ENCODE measurements at places on chromosomes 2 and 18. TPM values are rescaled to one million over a fixed set of nuclear protein-coding genes. Genes with fewer than 3 reads are reported as not detected.
A peak's percentile ranks its signal among the peaks of the same experiment; 100 is the strongest.

DOK6 gene
- polyA plus RNA-seq: not detected

GRCh38 chr2:191065785-191066184 is 51.8 kb upstream of the STAT1 start:
- peaks cover 16% of the 10 kb centered on the region for H3K4me1 ChIP-seq
- DNase-seq: peak; percentile 41
- no peaks in the 10 kb centered on the region for H3K27me3 ChIP-seq
- no peak overlapping the region for H3K27ac ChIP-seq

DNA sequence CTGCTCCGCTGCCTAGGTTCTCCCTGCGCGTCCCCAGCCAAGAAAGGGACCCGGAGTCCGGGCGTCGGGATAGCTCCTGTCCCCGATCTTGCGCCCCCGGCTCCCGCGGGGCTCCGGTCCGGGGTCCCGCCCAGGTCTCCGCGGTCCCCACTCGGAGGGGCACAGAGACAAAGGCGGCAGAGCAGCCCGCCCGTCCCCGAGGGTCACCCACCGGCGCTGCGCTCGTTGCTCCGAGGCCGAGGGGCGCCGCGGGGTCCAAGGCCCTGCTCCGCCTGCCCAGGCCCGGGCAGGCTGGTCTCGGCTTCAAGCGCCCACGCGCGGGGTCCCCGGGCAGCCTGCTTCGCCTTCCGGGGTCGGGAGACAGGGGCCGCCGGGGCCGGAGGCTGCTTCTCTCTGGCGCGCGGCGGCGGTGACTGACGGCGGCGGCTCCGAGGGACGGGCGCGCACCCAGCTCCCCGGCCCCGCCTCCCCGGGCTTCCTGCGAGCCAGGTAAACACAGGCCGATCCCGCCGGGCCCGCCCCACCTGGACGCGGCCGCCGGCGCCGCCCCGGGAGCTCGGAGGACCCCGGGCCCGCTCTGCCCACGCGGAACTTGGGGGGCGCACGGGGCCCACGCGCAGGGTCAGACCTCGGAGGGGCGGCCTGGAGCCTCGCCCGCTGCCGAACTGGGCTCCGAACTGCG is at the start of gene MBP:
Gene MBP, minus strand, starts transcription at position 415 of the 682 bp plus-strand sequence. CDS start 27,522 bp downstream, outside the sequence.
- H3K27ac ChIP-seq: peak within 1 kb of the TSS; percentile 99
- H3K4me3 ChIP-seq: peak within 1 kb of the TSS; percentile 56
- DNase-seq: no peak

DNA sequence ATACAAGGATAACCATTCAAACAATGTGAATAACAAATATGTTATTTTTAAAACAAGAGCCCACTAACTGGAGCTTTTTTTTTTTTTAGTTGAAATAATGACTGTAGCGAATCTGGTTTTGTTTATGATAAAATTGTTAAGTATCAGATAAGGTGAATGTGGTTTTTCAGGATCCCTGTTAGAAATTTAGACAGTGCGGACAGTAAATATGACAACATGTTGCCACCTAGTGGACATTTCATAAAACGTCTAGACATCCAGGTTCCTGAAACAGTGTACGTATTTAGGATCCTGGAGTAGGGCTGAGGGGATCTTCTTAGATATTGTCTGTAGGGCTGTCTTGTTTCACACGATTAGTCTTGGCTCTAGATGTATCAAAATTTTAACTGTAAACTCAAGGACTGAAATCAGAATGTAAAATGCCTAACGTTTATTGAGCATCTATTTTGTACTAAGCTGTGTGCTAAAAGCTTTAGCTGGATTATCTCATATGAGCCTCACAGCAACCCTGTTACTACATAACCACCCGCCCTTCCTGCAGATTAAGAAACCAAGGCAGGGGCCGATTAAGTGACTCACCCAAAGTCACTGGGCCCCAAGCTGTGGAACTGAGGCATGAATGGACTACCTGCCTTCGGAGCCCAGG is 23.9 kb upstream of the CCDC68 start:
- H3K36me3 ChIP-seq: no peaks in the 10 kb centered on the region
- no peak overlapping the region for H3K4me3 ChIP-seq
- no peaks in the 10 kb centered on the region for H3K4me1 ChIP-seq
- no peaks in the 10 kb centered on the region for H3K27me3 ChIP-seq
- no peak overlapping the region for H3K27ac ChIP-seq

DNA sequence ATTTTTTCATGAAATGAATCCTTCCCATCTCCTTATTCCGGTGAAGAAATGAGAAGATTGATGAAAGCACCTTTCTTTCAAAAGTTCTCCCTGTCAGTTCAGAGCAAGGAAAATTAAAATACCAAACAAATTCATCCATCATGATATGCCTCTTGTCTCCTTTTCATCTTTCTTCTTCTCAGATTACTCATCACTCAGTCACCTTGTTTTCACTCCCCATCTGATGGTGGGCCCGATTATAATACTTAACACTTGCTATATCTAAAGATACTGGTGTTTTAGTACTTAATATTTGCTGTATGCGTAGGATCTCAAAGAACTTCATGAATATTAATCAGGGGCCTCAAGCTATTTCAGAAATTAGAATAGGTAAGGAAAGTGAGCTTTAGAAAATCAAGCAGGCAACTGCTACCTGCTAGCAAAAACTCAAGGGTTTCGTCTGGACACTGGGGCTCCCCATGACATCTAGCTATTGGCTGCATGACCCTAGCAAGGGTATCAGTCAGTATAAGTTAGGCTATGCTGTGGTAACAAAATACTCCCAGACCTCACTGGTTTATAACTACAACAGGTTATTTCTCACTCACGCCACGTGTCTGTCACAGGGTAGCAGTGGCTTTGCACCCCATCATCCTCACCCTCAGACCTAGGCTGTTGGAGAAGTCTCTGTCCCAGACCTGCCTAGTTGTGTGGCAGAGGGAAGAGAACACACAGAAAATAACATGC is 39.0 kb upstream of the RNF152 start:
- DNase-seq: no peak
- H3K27me3 ChIP-seq: no peaks in the 10 kb centered on the region
- H3K4me1 ChIP-seq: peaks cover 8% of the 10 kb centered on the region

GRCh38 chr2:232367016-232367415 is 11.5 kb upstream of the ALPP start:
- no peak overlapping the region for H3K4me3 ChIP-seq
- no peak for DNase-seq
- H3K27me3 ChIP-seq: no peaks in the 10 kb centered on the region
- H3K27ac ChIP-seq: no peak overlapping the region
- H3K36me3 ChIP-seq: no peaks in the 10 kb centered on the region
- peaks cover 8% of the 10 kb centered on the region for H3K4me1 ChIP-seq

GRCh38 chr2:104433657-104434056 is 420.3 kb upstream of the POU3F3 start:
- H3K36me3 ChIP-seq: no peaks in the 10 kb centered on the region
- DNase-seq: no peak
- H3K27me3 ChIP-seq: peaks cover 4% of the 10 kb centered on the region
- no peak overlapping the region for H3K27ac ChIP-seq
- H3K4me3 ChIP-seq: no peak overlapping the region
- no peaks in the 10 kb centered on the region for H3K4me1 ChIP-seq

ELOA2 gene
- not detected for polyA plus RNA-seq

DNA sequence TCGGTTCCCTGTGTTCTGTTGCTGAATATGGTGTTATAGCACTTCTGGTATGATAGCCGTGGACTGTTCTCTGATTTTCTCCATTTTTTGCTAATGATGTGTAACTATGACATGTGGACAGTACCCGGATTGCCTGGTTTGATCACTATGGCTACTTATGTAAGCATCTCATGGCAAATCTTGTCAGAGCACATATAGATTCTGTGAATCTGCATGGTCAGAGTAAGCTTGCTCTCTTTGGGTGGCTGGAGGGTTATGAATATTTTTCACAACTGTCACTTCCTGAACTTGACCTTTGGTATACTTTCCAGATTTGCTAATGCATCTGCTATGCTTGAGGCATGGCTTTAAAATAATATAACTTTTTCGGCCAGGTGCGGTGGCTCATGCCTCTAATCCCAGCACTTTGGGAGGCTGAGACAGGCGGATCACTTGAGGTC is 36.8 kb upstream of the ATP8B1 start:
- DNase-seq: no peak
- no peaks in the 10 kb centered on the region for H3K27me3 ChIP-seq
- H3K36me3 ChIP-seq: no peaks in the 10 kb centered on the region
- H3K27ac ChIP-seq: no peak overlapping the region

TGFA gene
- 1.7 TPM for polyA plus RNA-seq

Data from CD14-positive monocyte (primary cell).